ENCODE measurements at places on chromosomes 6 and 20.

DNA sequence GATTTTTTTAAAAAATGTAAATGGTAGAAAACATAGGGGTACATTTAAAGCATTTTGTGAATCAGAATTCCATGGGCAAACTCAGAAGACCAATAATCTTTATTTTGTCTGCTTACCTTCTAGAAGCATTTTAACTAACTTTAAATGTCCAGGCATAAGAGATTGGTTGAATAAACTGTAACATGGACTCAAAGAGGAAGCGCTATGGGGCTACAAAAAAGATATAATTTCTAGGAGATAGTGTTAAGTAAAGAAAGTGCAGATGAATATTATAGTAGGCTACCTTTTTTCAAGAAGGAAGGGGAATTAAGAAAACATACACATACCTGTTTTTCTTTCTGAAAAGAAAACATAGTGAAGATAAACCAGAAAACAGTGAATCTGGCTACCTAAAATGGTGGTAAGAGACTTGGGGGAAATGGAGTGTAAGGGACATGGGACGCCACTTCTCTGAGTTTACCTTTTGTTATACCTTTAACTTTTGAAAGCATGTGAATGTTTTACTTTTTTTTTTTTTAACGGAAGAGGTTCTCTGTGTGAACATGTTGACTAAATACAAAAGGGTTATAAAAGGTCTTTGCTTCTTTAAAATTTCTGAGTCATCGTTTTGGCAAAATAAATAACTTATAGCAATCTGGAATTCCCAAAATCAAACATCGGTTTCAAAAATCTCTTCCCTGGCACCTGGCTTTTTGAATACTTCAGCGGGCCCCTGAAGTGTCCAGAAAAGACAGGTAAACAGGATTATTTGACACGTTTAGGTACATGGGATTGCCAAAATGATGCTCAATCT lies 133.4 kb downstream of the OR2B2 start:
- no peak for DNase-seq

GRCh38 chr6:46059608-46060007 lies 43.9 kb upstream of the CLIC5 start:
- no peak for DNase-seq

DNA sequence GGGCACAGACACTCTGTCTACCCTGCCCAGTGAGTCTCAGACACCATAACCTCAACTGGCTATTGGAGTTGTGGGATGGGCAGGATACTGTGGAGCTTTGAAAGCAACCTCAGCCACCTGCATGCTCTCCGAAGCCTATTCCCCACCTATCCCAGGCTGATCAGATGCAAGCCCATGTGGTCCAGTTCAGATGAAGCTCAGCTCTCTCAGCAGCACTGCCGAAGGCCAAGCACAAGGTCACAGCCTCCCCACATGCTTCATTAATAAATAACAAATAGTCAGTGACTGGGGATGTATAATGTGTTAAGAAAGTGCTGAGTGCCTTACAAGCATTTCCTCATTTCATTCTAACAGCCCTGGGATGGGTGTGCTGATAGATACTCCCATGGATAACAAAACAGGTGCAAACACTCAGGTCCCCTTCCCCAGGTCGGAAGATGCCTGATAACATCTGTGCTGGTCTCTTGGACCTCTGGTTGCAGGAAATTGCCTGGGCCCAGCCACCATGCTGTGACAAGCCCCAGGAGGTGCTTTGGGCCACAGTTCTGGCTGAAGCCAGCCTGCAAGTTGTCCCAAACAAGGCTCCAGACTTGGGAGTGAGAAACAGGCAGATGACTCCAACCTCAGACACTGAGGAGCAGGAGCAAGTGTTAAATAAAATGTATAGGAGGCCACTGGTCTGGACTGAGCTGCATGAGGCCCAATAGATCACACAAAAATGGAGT lies 3.7 kb downstream of the ACSS1 start:
- DNase-seq, result no peak

GRCh38 chr20:48098099-48098498 lies 312.8 kb upstream of the SULF2 start:
- no peak for DNase-seq

DNA sequence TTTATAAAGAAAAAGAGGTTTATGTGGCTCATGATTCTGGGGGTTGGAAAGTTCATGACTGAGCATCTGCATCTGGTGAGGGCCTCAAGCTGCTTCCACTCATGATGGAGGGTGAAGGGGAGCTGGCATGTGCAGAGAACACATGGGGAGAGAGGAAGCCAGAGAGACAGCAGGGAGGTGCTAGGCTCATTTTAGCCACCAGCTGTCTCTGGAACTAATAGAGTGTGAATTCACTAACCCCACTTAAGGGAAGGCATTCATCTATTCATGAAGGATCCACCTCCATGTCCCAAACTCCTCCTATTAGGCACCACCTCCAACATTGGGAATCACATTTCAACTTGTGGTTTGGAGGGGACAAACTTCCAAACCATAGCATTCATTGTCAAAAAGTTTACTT lies 137.3 kb upstream of the PMEPA1 start:
- DNase-seq, result no peak

GRCh38 chr6:147691446-147691845 lies 183.0 kb downstream of the SAMD5 start:
- no peak for DNase-seq

- no peak for DNase-seq
Observed at GRCh38 chr6:160260367-160260766, 1.7 kb upstream of the SLC22A2 start.

DNA sequence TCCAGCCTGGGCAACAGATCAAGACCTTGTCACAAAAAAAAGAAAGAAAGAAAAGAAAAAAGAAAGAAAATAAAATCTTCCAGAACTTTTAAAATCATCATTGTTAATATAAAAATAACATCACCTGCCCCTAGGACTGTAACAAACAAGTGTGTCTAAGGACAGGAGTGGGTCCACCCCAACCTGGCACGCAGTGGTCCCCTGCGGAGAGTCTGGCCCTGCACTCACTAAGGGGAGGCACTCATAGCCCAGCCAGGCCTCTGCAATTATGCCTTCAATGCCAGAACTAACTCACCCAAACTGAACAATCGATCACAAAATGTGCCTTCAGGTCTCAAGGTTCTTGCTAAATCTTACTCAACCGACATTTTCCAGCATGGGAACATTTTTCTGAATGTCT lies 4.8 kb downstream of the GMEB2 start:
- no peak for DNase-seq

DNA sequence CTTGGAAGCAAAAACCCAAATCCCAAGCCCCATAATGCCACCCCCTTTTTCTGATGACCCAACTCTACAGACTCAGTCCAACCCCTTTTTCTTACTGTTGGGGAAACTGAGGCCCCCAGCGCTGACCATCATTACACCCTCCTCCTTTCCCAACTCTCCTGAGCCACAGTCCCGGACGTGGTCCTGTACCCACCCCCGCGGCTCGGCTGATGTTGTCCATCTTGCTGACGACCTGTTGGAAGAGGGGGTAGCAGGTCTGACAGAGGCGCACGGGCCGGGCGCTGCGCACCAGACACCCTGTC lies 533 bp downstream of the OSTM1 start:
- no peak for DNase-seq

DNA sequence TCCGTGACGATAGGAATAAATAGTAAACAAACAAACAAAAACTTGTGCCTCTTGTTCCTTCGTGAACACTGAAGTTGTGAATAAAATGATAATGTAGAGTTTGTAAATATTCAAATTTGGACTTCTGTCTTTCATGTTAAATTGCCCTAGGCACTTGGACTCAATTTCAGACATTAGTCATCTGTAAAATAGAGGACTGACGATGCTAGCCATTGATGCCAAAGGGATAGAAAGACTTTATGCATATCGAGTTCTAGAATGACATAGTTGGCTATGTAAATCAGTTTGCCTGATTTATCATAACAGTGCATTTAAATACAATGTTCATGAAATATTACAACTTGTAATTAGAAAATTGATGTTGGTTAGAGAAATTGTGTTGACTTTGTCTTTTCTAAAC lies 45.9 kb upstream of the FLRT3 start:
- no peak for DNase-seq

- DNase-seq, result no peak
Observed at GRCh38 chr6:25842526-25842925, 10.7 kb upstream of the SLC17A1 start.

DNA sequence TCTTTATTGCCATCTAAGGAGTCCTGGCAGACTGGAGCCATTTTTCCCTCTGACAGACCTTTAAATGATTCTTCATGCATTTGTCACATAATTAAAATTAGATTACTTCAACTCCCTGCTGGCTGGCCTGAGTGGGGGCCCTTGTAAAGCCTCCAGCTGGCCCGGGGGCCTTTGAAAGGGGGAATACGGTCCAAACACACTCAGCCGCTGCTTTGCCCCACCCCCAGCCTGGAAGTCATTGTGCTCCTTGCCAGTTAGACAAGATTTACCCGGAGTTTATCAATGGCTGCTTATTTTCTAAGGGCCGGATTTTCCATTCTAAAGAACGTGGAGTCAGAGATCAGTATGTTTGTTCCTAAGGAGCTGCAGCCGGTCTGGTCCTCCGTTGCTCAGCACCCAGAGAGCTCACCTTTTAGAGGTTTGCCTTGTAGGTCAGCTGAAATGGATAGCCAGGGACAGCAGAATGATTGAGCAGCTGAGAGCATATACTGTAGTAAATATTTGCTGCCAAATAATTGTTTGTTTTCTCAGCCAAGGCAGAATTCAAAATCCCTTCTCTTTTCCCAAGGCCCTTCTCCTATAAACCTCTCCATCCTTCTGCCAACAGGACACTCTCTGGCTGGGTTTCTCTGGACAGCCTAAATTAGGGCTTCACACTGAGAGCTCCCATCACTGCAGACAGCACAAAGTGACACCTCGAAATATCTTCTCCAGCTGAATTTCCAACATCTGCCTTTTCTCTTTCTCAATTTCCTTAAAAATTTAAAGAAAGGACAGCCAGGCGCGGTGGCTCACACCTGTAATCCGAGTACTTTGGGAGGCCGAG lies 68.4 kb upstream of the RBM24 start:
- no peak for DNase-seq

DNA sequence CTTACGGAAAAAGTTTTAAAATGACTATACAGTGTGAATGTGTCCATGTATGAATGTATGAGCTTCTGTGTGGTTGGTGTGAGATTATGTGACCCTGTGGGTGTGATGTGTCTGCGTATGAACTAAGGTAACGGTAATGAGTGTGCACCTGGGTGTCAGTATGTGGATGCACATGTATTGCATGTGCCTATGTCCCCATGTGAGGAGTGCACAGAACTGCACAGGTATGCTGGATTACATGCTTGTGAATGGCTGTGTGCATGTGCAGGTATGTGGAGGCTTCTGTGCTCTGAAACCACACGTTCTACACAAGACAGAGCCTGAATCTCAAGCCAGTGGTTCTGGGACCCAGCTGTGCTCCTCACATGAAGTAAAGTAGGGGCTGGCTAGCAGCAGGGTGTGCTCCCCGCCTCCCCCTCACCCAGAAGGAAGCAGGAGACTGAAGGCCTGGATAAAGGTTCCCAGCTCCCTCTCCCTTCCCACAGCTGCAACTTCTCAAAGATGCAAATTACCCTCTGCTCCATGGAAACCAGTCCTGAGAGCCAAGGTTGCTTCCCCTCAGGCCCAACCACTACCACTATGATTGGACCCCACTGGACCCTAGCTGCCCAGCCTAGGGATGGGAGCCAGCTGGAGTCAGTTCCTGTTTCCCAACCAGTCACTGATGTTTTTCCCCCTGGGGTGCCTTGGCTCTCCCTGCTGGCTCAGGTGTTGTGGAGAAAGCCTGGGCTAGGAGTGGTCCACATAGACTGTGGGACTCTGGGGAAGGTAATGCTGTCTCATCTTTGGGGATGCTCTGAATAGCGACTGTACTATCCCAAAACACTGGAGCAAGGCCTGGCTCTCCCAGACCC lies 24.8 kb upstream of the SPDEF start:
- DNase-seq, result no peak
